Activated CD8-positive, alpha-beta memory T cell treated with anti-CD3 and anti-CD28 coated beads for 1 hour (primary cell): ENCODE measurements at places on chromosomes 4 and X.

DNA sequence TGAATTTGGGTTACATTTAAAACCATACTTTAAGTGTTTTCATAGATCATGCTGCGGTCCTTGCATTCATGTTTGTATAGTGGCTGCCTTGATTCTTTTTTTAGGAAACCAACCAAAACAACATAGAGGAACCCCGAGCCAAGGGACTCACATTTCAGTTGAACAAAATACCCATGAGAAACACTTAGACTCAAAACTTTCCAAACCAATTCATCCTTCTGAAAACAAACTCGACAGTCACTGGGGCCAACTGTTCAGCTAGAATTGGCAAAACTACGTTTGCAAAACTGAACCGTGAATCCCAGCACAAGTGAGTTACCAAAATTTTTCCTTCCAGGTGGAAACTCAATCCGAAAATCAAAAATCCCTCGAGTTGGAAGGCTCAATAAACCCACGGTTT lies 1.4 kb downstream of the ADGRA3 start:
- no peak for DNase-seq

DNA sequence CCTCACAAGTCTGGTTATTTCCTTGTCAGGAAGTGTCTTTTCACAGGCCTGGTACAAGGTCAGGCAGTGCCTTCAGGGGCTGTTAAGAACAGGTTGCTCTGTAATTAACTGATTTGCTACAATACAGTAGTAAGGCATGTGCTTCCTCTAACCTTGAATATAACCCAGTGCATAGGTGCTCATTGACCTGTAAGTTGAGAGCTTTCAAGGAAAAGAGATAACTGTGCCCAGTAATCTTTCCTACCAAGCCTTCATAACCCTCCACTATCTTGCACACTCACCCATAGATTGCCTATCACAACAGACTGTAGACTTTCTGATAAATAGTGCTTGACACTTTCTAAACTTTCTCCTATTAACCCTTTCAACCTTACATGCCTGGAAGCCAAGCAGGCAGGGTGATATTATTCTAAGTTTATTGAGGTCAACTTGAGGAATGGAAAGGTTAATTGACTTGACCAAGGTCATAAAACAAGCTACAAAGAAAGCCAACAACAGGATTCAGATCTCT lies 148.1 kb downstream of the PPARGC1A start:
- no peak for DNase-seq

DNA sequence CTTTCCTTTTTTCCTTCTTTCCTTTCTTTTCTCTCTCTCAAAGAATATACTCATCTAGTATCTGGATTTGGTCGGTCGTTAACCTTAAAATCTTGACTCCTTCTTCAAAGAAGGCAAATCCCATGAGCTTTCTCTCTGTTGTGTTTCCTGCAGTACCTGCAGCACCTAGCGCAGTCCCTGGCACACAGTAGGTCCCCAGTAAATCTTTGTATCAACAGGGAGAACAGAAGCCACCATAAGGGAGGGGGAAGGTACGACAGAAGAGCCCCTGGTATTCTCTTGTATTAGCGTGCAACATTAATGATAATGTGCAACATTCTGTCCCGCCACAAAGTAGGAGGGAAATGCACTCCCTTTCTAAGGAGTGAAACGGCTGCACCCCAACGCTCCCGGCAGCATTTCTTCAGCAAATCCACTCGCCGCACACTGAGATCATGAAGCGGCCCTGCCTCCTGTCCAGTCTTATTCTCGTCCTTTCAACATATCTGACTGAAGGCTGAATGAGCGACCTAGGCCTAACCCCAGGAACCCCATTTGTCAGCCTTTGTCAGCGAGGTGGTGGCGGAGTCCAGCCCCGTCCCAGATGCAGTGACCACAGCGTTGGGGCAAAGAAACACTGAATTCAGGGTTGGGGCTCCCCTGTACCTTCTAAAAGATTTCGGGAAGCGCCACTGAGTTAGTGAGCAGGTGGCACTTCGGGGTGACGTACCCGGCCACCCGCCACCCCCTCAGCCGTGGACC lies 133.7 kb downstream of the AMELX start:
- no peak for DNase-seq

DNA sequence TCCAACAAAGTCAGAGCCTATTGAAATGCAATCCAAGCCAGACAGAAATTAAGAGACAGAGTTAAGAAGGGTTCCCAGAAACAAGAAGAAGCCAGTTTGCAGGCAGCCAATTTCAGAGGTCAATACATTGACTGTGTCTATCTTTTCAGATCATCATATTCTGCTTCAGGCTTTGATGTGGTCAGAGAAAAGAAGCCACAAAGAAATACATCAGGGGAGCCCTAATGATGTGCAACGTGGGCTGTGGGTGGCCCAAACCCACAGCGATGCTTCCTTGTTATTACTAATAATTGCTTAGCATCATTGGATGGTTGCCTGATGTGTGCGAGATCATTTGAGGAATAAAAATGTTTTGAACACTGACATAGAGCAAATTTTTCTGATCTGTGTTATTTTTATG lies 99.0 kb upstream of the DUSP21 start:
- DNase-seq: no peak

GRCh38 chr4:173515458-173515857 lies 14.6 kb downstream of the HAND2 start:
- no peak for DNase-seq

- no peak for DNase-seq
Observed at GRCh38 chrX:108029928-108030711, 14.7 kb upstream of the VSIG1 start.

DNA sequence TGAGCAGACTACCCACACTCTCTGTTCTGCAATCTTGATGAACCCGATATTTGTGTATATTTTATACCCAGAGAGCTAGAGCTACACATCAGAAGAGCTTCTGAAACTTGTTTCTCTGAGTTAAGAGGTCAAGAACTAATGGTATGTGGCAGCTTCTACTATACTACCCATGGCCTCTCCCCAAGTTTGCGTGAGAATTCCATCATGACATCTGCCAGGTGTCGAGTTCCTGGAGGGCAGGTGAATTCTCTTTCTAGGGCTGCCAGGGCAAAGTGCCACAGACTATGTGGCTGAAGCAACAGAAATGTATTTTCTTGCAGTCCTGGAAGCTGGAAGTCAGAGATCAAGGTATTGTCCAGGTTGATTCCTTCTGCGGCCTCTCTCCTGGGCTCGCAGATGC lies 4.4 kb downstream of the SORCS2 start:
- DNase-seq: no peak

DNA sequence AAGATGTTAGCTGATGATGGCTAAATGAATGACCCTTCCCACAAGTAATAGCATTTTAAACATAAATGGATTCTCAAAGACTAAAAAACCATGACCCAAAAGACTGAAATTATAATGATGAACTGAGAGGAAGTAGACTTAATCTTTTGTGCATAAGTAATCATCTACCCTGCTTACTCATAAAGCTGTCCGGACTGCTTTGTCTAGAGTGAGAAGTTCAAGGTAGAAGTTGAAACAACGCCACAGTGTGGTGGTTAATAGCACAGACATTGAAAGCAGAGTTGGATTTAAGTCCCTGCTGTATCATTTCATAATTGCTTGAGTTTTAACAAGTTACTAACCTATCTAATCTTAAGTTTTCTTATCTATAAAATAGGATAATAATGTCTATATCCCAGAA lies 346.6 kb downstream of the CENPC start:
- DNase-seq: no peak

- DNase-seq: no peak
Observed at GRCh38 chr4:122083989-122084388, 68.1 kb upstream of the BLTP1 start.

DNA sequence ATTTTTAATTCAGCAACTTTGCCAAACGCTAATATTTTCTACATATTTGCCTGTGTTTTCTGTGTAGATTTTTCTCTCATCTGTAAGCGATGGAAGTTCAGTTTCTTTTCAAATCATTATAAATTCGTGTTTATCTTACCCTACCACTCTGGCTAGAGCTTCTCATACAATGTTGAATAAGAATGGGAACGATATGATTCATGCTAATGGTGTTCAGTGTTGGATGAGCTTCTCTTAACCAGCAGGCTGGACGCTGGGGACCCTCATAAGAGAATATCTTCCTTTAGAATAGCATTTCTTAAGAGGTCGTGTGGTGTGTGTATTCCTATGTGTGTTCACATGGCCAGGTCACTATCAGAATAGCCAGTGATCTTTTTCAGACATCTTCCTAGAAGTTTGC lies 31.0 kb downstream of the NSDHL start:
- DNase-seq: no peak

GRCh38 chrX:81201071-81201470 lies 642 bp downstream of the HMGN5 start:
- no peak for DNase-seq

DNA sequence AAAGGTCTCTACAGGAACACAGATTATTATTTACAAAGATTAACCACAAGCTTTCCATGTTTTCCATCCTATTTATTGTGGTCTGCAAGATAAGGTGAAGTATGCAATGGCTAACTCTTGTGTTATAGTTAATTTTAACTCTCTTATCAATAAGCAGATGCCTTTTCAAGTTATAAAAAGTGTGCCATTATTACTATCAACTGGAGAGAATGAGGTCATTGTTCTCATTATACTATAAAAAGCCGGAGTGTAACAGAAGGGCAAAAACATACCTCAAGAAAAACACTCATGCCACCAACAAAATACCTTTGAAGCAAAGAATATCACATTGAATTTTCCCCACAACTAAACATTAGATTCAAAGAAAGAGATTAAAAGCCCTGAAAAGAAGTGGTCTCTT lies 52.0 kb upstream of the SORBS2 start:
- DNase-seq: no peak

- DNase-seq: no peak
Observed at GRCh38 chrX:149630681-149631233, 835 bp downstream of the TMEM185A start.

DNA sequence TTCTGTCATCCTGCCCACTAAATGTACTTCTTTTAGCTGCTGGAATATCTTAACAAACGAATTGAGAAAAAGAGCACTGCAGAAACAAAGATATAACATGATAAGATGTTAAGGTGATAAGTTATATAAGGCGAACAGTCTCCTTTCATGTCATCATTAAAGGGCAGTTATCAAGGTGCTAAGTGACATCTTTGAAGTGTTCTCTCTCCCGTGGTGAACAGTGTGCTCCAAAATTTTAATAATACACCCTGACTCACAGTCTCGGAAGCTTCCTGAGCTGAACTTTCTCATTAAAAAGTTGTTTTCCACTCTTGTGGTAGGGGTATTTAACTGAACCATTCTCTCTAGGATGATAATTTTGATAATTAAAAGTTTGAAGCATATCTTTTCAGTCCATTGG lies 61.6 kb downstream of the PLS3 start:
- no peak for DNase-seq

DNA sequence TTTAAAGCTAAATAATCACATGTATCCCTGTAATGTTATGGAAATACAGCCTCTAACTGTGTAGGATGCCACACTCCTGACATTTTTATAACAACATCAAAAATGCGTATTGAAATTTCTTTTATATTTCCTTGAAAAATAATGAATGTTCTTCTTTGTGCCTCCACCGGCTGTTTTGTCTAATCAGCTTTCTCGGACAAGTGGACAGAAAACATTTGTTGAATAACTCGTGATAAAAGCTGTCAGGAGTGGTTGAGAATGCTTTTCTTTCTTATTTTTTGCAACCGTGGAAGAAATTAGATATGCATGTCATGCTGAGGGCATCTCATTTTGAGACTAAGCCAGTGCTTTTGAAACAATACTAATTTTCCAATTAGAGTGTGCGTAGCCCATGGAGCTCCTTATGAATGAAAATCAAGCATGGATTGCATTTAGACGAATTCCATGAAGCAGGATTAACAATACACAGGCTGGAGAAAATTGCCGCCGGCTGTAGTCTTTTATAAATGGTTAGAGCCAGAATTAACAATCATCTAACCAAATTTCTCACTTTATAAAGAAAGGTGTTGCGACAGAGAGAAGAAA lies 614.5 kb upstream of the LCORL start:
- DNase-seq: no peak

DNA sequence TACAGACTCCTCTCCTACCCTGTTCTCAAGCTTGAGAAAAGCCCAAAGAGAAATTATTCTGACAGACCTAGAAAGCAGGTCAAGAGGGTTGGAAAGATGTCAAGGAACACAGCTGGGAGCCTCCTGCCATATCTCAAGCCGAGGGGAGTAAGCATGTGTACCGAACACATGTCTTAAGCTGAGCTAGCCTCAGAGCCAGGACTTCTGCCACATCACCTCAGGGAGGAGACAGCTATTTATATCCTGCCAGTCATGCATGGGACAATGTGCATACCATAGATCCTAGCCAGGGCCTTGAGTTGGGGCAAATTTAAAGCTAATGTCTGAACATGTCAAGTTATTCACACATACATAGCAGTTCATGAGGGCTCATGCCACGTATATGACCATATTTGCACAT lies 11.8 kb downstream of the TMEM31 start:
- no peak for DNase-seq

DNA sequence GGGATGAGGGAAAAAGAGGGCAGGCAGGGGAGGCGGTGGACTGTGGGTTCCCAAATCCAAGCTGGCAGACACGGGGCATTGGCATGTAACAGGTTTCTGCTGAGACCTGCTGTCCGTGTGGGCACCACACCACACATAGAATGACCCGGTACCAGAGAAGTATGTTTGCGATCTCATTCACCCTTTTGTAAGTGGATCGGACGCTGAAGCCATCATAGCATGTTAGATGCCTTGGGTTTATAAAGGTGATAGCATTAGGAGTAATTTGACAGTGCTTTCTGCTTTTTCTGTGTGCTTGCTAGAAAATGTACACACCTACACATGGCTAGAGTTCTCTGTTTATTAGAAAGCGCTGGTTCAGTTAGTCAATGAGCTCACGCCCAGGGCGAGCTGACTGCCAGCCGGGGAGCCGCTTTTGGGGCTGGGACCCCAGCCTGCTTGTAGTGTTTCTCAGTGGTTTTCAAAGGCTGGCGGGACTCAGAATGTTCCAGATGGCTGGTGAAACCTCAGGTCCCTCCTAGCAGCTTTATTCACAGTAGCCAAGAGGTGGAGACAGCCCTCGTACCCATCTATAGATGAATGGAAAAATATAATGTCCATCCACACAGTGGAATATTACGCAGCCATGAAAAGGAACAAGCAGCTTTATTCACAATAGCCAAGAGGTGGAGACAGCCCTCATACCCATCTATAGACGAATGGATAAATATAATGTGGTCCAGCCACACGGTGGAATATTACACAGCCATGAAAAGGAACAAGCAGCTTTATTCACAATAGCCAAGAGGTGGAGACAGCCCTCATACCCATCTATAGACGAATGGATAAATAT lies 579 bp downstream of the IL3RA start:
- DNase-seq: no peak

- no peak for DNase-seq
Observed at GRCh38 chr4:151322570-151322969, 2.8 kb downstream of the SH3D19 start.
